ENCODE measurements at places on chromosomes 11 and 22.

DNA sequence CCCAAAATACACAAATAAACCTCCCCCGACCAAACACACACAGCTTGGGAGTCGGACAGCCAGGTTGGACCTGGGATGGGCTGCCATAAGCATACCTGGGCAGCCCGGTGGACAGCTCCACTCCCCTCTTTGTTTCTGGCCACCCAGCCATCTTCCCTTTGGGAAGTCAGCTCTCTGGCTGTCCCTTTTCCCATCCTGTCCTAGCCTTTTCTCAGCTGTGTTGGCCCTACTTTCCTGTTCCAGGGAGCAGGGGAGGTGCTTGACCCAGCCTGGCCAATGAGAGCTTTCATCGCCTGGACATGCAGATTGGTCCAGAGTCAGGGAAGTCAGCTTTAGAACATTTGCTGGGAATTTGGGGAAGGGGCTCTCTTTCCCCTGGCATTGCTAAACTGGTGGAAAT, 68.7 kb upstream of the NECTIN1 start:
- DNase-seq, result peak; percentile 31

DNA sequence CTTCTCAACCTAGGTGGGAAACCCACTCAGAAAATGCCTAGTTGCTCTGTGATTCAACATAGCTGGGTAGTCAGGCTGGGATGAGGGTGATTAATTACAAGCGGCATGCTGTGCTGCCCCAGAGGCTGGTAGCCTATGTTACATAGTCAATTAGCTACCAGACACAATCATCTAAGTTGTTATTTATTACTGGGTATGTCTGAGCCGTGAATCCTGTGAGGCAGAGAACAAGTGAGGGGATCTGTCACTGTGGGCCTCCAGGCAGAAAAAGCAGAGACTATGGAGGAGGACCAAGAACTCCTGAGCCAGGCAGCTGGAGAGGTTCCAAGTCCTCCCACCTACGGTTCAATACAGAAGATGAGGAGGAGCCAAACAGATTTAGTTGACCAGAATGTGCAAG, 186.6 kb upstream of the BDNF start:
- no peak for DNase-seq

DNA sequence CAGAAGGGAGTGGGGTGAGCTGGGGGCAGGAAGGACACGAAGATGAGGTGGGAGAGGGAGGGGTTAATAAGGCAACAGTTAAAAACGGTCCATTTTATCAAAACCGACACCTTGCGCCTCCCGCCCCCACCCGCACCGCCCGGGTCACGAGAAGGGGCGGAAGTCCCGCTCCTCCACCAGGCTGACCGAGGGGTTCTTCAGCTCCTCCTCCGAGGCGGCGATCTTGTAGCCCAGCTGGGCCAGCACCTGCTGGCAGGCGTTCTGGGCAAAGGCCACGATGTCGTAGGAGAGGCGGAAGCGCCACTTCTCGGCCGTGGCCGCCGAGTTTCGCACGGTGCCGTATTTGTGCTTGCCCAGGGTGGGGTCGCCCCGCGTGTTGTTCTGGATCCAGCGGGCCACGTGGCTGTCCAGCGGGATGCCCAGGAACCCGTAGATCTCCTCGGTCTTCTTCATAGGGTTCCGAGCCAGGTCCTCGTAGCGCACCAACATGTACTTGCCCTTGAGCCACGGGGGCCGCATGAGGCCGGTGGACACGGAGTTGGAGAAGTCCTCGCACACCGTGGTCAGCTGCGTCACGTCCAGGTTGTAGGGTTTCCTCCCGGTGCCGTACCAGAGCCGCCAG, 15.8 kb downstream of the CHST1 start:
- no peak for DNase-seq

DNA sequence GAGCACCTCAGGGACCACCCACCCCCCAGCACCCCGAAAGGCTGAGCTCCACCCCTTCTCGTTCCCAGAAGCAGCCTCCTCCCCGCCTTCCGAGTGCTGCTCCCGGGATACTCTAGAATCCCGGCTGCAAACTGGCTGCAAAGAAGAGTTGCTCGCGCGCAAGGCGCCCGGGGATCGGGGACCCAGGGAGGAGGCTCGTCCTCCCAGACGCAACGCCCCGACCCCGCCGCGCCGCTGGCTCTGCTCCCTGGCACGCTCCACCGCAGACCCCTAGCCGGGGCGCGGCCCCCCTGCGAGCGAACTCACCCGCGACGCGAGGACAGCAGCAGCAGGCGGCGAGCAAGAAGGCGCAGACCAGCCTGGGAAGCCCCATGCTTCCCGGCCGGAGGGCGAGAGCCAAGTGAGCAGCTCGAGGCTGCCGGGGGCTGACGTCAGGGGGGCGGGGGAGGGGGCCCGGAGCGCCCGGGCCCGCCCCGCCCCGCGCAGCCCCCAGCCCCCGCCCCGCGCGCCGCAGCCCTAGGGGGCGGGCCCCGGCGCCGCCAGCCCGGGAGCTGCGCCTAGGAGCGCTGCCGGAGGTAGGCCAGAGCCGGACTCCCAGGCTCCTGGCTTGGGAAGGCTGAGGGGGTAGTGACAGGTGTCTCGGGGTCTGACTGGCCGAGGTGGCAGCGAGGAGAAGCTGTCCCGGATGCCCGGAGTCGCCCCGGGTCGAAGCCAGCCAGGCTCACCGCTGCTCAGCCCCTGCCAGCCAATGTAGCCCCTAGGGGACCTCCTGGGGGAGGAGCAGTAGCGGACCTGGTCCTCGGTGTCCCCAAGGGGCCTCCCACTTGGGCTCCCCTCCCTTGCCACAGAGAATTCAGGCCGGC, at the start of gene MCAM:
TSS of gene MCAM (minus strand) at position 402 of the 863 bp plus-strand sequence. CDS start at position 373, 29 bp downstream.
- peak; percentile 82 for DNase-seq

GRCh38 chr11:2472428-2473186, 27.8 kb downstream of the KCNQ1 start:
- no peak for DNase-seq

DNA sequence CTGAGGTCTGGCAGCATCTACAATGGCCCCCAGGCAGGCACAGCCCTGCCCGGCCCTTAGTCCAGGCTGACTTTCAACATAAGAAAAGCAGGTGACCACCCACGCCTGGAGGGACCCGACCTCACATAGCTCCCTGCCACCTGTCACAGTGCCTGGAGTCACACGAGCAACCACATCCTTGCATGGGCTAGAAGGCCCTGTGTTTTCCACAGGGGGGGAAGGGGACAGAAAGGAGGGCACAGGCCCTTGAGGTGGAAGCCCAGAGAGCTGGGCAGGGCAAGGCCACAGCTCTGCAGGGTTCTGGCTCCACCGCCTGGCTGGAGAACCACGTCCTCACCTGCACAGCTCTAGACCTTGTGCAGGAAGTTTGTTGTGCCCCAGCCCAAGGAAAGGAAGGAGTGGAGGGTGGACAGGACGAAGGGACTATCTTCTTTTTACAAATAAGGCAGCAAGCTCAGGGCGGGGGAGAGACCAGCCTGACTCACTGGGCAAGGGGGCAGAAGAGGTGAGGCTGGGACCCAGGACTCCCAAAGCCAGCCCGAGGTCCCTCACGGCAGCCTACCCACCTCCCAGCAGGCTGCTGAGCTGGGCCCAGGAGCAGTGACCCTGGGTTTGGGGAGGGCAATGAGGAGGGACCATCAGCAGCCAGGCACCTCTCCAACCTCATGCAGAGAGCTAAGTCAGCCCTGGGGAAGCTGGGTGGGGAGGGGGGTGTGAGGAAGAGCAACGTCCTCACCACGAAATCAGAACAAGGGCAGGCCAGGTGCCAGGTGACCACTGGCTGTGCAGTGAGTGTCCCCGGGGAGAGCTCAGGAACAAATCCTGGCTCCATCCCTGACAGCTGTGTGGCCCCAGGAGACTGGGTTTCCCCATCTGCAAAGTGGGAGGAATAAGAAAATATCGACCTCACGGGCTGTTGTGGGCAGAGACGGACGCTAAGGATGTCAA, 4.3 kb downstream of the C1QTNF6 start:
- DNase-seq, result no peak

- no peak for DNase-seq
These were observed 28.9 kb upstream of the RAB1B start for GRCh38 chr11:66239511-66239910.

- no peak for DNase-seq
These were observed 23.8 kb downstream of the CAPRIN1 start for GRCh38 chr11:34075178-34075820.

- DNase-seq, result no peak
These were observed 39.1 kb downstream of the XRRA1 start for GRCh38 chr11:74909812-74910211.

DNA sequence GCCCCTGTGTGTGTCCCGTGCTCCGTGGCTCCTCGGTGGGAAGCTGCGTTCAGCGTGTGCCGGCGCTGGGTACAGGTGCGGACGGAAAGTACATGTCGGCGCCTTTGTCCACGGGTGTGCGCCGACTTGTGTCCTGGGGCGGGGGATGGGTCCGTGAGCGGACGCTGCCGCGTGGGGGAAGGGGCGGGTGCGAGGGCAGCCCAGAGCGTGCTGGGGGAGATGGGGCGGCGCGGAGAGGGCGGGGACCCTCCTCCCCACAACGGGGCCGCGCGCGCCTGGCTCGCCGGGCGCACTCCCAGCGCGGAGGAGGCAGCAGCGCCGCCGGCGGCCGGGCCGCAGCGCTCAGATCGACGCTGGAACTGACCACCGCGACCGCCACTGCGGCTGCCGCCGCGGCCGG, 33.6 kb upstream of the RELT start:
- DNase-seq, result no peak

DNA sequence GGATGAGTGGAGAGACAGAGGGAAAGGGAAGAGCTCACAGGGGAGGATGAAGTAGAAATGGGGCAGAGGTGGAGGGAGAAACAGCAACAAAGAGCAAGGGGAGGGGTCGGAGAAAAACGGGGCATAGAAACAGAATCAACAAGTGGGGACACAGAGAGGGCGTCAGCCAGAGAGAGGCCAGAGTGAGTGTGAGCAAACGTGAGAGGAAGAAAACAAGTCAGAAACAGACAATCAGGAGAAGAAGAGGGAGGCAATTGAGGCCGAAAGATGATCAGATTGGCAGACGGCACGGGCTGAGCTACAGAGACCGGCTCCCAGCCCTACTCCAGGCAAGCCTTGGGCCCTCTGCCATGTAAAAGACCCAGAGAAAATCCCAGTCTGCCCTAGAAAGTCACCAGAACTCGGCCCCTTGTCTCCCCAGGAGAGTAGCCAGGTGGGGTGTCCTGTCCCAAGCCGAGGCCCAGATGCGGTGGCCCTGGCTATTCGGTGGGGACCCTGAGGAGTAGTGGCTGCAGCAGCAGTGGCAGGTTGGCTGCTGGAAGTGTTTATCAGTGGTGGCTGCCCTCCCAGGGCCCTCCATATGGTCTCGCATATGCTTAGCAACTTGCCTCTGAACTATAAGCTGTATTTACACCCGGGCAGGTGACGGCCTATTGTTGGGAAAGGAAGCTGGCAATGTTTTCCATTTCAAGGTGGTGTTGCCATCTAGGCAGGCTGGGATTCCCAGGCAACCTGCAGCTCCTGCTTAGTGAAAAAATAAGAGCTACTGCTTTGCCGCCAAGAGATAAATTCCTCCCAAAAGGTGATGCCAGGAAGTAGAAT, 14.8 kb upstream of the TSPAN18 start:
- DNase-seq, result no peak

GRCh38 chr11:77724636-77725035, 87.0 kb upstream of the CLNS1A start:
- no peak for DNase-seq

DNA sequence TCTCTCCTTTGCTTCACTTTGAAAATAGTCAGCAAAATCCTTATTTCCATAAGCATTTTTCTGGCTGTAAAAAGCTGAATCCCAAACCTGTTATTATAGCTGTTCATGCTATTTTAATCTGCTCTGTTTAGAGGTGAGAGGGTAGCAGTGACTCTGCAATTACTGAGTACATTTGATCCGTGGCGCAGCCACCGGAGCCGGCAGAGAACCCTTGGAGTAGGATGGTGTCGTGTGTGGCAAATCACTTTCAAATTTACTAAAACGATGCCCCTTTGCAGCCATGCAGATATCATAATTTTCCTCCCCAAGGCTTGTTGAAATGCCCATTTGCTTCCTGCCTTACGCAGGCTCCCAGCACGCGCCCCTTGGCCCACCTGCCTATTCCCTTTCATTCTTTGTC, 69.6 kb downstream of the ZBTB16 start:
- DNase-seq, result no peak

DNA sequence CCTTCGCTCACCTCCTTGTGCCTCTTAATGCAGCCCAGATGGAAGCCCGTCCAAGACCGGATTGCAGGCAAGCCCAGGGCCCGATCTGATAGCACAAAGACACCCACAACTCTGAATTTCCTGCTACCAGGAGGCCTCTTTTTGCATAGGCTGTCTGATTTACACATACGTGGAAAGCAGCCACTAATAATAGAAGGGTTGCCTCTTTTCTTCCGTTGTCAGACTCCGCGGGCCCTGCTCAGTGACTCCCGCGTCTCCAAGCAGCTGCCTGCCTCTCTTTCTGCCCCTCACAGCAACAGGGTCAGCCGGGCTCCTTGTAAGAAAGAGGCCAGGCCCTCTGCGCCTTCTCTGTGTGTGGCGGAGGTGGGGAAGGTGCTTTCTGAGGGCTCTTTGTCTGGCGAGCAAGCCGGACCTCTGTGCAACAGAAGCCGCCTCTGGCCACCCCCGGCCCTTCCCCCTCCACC, 26.7 kb downstream of the FLI1 start:
- DNase-seq, result no peak

- no peak for DNase-seq
These were observed 25.8 kb downstream of the KCNC1 start for GRCh38 chr11:17760102-17761029.

- DNase-seq, result no peak
These were observed 11.0 kb upstream of the HEPHL1 start for GRCh38 chr11:94010136-94010535.

- DNase-seq, result no peak
These were observed 6.8 kb upstream of the CTSD start for GRCh38 chr11:1770528-1770927.

DNA sequence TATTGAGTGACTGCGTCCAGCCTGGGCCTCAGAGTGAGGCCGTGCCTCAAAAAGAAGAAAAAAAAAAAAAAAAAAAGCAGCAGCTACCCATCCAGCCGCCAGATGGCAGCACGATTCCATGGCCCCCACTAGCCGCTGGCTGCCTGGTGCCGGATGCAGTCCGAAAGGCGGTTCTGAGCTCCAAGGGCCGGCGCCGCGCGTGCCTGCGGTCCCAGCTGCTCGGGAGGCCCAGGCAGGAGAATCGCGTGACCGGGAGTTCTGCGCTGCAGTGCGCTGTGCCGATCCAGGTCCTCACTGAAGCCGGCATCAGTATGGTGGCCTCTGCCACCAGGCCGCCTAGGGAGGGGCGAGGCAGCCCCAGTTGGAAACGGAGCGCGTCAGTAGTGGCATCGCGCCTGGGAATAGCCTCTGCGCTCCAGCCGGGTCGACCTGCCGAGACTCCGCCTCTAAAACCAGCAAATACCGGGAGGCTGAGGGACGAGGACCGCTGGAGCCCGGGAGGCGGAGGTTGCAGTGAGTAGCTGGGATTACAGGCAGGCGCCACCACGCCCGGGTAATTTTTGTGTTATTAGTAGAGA, 19.3 kb downstream of the SCARF2 start:
- peak; percentile 94 for DNase-seq

- no peak for DNase-seq
These were observed 18.2 kb upstream of the CCDC34 start for GRCh38 chr11:27381238-27381666.

GRCh38 chr11:22189660-22190059, 3.2 kb upstream of the ANO5 start:
- DNase-seq, result no peak
